ENCODE measurements at places on chromosomes 2 and 18.

DNA sequence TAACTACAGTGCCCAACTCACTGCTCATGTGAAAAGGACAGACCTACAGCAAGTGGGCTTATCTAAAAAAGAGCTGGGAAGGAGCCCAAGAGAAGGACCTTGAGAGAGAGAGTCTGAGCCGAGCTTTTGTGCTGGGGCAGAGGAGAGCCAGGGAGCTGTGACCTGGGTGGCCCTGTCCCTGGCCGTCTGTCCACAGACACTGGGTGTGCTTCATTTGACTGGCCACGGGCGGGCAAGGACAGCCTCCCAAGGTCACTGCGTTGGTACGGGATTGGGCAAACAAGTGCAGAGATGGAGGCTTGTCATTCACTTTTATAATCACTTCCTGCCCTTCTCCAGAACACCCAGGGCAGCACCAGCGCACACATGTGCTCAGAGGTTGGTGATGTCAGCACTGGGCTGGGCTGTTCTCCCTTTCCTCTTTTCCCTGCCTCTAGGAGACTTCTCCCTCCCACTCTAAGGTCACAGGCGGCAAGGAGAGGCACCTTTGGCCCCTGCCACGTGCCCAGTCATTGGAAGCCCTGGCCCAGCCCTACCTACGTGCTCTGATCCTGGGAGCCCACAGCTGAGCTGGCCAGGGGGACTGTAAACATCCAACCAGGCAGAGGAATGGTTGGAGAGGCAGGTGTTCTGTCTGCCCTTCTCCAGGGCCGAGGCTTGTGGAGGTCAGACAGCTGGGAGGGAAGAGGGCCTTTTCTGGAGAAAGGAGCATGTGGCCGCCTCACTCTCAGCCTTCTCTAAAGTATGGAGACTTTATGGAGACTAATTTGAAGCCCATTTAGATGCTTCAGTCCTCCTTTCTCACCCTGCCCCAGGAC, 6.4 kb upstream of the PSD4 start:
- DNase-seq: peak; percentile 42

GRCh38 chr2:118095610-118096009, 7.3 kb downstream of the INSIG2 start:
- DNase-seq: no peak

- DNase-seq: no peak
Measured at GRCh38 chr2:17059458-17059857, 393.8 kb upstream of the CYRIA start.

DNA sequence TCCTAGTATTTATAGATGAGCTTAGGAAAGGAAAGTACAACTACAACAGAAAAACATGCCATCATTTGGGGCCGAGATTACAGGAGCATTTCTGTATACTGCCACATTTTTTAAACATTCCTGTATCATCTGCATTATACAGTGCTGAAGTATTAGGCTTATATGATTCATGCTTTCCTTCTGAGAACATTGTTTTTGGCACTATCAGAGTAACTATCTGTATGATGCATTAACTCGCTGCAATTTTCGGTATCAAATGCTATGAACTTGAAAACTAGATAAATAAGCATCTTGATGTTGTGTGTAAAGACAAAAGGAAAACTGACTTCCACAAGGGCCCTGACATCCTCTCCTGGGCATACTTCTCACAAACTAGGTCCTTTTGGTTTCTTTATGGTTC, 102.0 kb downstream of the RIT2 start:
- DNase-seq: no peak

- DNase-seq: no peak
Measured at GRCh38 chr2:122929347-122929746, 1095.7 kb upstream of the CNTNAP5 start.

GRCh38 chr2:204544961-204545860, at the start of gene PARD3B:
Gene PARD3B (plus strand): TSS chr2:204545475. CDS start chr2:204546000, 525 bp downstream.
- peak; percentile 12 for DNase-seq

- DNase-seq: no peak
Measured at GRCh38 chr2:143758629-143759330, 629.6 kb downstream of the ARHGAP15 start.

DNA sequence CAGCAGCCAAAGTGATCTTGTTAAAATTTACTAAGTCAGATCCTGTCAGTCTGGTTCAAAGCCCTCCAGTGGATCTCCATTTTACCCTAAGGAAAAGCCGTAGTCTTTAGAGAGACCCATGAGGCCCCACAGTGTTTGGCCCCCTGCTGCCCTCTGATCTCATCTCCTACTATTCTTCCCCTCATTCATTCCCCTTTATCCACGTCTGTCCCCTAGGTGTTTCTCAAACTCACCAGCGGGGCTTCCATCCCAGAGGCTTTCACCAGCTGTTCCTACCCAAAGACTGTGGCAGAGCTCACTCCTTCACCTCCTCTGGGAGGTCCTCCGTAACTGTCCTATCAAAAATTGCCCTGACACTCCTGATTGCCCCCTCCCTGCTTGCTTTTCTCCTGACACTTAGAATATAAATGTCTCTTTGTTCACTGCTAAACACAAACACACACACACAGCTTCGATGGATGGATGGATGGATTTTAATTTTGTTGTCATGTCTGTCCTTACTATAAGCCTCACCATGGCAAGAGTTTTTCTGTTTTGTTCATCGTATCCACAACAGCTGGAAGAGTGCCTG, 26.1 kb downstream of the LIMS1 start:
- DNase-seq: no peak

GRCh38 chr2:39736640-39737039, 42.4 kb downstream of the THUMPD2 start:
- no peak for DNase-seq

- DNase-seq: no peak
Measured at GRCh38 chr18:27964811-27965210, 212.1 kb downstream of the CDH2 start.

DNA sequence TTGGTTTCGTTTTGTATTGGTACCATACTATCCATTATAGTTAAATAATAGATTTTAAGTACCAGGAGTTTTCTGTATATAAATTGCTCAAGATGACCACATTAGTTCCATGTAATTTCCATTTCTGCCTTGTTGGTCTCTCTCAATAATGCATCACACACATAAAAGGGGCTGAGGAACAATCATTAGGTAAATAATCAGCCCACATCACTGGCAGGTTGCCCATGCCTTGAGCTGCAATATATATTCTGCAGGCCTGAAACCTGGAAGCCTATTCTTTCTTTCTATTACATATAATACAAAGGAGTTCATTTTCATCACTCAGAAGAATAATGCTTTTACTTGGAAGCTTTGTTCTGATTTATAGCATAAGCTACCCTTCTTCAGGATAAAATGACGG, 616.1 kb upstream of the PKDCC start:
- DNase-seq: no peak

GRCh38 chr18:57649556-57650500, 28.2 kb upstream of the NARS1 start:
- DNase-seq: no peak

DNA sequence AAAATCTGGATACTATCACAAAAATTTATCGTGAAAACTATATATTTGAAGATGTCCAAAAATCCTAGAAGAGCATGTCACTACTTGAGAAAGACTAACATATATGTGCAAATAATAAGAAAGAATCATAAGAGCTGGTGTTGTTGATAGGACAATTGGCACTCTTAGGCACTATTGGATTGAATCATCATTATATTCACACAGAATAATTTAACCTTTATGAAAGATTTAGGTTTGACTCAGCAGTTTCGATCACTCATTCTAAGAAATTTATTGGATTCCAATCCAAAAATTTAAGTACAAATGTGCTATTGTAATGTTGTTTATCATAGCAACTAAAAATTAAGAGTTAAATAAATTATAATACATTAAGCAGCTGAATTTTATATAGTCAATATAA, 503.6 kb downstream of the SPAG16 start:
- DNase-seq: no peak

- peak; percentile 75 for DNase-seq
Measured at GRCh38 chr2:205925373-205926337, 160.3 kb downstream of the INO80D start.

DNA sequence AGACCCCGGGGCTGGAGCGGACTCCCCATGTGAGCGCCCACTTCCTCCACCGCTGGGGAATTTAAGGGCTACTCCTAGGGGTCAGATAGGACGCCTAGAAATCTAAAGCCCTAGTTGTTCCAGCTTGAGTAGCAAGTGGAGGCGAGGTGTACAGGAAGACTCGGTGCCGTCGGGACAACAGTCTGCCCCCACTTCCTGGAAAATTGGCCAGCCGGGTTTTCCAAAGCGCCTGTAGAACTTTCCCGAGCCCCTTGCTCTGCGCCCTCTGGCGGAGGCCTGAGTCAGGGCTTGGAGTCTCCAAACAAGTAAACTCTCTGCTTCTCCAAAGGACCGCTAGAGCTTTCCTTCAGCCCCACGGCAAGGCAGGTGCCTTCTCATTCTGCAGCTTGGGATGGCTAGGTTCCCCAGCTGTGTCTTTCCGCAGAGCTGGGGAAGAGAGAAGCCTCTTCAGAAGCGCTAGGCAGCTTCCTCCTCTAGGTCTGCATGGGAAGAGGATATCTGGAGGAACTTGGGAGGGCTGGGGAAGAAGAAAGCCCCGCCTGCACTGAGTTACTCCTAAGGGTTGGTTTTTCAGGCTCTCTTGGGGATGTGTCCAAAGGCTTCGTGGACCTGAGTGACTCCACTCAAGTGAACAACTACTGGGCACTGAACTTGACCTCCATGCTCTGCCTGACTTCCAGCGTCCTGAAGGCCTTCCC, 681 bp downstream of the SPR start:
- peak; percentile 69 for DNase-seq

- DNase-seq: no peak
Measured at GRCh38 chr2:241982706-241983570, 113.4 kb downstream of the RTP5 start.

DNA sequence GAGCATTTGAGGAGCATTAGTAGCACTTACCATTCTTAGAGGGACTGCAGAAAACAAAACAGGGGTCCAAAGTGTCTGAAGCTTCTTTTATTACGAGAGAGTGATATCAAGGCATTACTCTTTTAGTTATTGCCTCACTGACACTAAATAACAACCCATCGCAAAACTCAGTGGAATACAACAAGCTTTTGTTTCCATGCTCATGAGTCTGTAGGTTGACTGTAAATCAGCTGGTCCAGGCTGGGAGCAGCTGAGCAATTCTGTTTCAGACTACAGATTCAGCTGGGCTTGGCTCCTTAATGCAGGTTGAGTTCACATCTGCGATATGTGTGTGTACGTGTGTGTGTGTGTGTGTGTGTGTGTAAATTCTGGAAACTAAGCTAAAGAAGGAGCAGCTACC, 501.8 kb upstream of the PKDCC start:
- no peak for DNase-seq

DNA sequence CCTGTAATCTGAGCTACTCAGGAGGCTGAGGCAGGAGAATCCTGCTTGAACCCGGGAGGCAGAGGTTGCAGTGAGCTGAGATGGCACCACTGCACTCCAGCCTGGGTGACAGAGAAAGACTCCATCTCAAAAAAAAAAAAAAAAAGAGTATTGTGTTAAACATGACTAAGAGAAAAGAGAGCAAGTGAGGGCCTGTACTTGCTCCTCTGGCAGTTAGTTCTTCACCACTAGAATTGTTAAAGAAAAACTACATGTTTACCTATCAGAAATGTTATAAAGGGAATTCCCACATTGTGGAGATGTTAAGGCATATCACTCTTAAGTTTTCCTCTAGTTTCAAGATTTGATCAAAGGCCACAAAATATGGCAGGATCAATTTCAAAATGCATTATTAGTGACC, 75.4 kb upstream of the LRATD1 start:
- DNase-seq: no peak

DNA sequence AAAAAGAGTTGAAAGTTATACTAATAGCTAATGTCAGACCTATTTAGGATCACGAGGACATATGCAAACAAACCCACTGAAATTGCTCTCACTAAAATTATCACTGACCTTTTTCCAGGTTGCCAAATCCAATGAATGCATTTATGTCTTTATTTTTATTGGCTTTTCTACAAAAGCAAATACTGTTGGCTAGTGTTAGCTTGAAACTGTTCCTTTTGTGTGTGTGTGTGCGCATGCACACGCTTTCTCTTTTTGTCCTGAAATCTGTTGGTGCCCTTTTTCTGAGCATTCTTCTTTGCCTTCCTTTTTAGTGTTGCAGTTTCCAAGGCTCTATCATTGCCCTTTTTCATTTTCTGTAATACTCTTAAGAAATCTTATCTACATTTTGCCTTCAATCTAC, 1269.2 kb downstream of the LRP1B start:
- no peak for DNase-seq

GRCh38 chr2:39949131-39949530, 170.1 kb upstream of the THUMPD2 start:
- no peak for DNase-seq
